ENCODE measurements at places on chromosomes 12 and 14.
A peak's percentile ranks its signal among the peaks of the same experiment; 100 is the strongest.

DNA sequence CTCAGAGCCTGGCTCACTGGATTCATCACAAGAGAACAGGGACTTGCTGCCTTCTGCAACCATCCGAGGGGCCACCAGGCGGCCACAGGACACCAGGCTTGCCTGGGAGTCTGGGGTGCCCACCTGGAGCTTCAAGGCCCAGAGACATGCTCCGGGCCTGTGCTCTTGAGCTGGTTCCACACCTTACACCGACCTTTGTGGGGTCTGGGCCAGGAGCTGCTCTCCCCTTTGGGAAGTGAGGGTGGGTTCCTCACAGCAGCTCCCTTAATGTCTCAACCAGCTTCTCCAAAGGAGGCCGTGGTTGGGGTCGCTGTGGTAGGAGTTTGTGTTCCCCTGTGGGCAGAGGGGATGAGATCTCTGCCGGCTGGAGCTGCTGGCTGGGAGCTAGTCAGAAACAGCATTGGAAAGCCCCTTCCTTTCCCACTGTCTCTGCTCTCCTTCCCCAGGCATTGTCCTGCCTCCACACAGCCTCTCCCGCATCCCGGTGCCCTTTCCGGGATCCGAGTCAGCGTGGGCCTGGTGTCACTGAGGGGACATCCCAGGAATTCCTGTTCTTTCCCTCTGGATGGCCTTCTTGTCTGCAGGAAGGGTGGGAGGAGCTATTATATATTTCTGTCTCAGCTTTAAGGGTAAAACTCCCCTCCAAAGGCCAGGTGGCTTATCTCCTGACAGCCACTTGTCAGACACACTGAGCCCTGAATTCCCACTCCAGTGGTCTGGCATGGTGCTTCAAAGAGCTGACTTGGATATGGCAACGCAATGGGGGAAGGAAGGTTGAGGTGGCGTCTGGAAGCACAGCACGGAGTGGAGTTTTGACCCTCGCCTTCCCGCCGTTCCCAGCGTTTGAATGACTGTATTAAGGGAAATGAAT lies 5.1 kb upstream of the PAPLN start:
- DNase-seq = no peak

GRCh38 chr12:3421191-3421978 lies 69.6 kb upstream of the PRMT8 start:
- DNase-seq = no peak

GRCh38 chr12:76560086-76560491 lies 518 bp upstream of the OSBPL8 start:
- DNase-seq = peak; percentile 58

DNA sequence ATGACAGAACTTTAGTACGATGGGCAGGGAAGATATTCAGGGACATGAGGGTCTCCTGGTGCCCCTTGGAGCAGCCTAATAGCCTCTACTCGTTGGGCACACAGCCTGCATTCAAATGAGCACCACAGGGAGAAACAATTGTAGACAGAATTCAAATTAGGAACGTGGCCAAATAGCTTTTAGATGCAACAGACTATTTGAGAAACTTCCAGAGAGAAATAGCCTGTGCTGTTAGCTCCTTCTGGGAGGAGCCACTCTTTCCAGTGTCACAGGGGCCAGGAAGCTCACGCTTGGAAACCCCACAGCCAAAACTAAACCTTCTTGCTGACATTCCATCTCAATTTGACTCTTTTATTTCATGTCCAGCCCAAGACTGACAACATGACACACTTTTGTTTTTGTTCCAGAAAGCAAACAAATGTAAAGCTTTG lies 114.5 kb downstream of the RPAP3 start:
- DNase-seq = no peak

DNA sequence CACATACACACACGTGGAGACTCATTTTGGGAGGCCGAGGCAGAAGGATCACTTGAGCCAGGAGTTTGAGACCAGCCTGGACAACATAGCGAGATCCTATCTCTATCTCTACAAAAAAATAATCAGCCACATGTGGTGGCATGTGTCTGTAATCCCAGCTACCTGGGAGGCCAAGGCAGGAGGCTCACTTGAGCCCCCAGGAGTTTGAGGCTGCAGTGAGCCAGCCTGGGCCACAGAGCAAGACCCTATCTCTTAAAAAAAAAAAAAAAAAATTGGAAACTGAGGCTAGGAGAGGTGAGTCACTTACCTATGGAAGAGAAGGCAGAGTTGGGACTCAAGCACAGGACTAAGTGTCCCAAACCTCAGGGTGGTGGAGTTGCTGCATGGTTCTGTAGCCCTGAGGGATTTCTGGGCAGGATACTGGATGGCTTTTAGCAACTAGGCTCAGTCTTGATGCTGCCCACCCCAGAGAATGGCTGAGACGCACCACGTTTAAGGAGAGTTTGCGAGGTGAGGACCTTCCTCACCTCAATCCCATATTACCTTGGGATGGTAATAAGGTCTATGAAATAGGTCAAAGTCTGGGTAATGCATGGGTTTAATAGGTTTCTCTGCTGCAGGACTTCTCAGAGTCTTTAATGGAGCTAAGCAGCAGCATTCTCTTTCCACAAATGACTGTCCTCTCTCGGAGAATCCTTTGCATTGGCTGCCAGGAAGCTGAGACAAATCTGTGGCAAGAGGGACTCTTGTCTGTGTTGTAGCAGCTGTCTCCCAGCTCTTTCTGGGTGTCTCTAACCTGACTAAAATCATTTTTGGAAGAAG lies 35.6 kb downstream of the SH2B3 start:
- no peak for DNase-seq

GRCh38 chr14:34324363-34324795 lies 137.7 kb downstream of the SPTSSA start:
- DNase-seq = peak; percentile 3

GRCh38 chr14:55450539-55450938 lies 10.1 kb upstream of the TBPL2 start:
- DNase-seq = no peak

- peak; percentile 65 for DNase-seq
These were observed 419 bp upstream of the ATXN7L3B start for GRCh38 chr12:74537126-74537706.

All from MV-4-11 (cell line).